GM12878 (cell line): ENCODE measurements at places on chromosomes 3 and 15. TPM values are rescaled to one million over a fixed set of nuclear protein-coding genes. Genes with fewer than 3 reads are reported as not detected.

The AP3B2 gene
- not detected in 2 replicates for total RNA-seq

The ARPP21 gene
- total RNA-seq, result not detected in 2 replicates

The CGNL1 gene
- total RNA-seq, result 0.08 and 0.10 TPM in 2 replicates

The GOLGA6L4 gene
- 1.3 TPM in 1 of 2 replicates, not detected in the other for total RNA-seq

The PLA2G4E gene
- total RNA-seq, result 0.05 and 0.11 TPM in 2 replicates

The RAD18 gene
- 25.5 and 28.3 TPM in 2 replicates for total RNA-seq

The GRM7 gene
- not detected in 2 replicates for total RNA-seq

The CCR5 gene
- 1.2 TPM in 2 replicates for total RNA-seq

The KNG1 gene
- 0.21 and 0.24 TPM in 2 replicates for total RNA-seq

The TMEM39A gene
- 35.8 and 39.0 TPM in 2 replicates for total RNA-seq

DNA sequence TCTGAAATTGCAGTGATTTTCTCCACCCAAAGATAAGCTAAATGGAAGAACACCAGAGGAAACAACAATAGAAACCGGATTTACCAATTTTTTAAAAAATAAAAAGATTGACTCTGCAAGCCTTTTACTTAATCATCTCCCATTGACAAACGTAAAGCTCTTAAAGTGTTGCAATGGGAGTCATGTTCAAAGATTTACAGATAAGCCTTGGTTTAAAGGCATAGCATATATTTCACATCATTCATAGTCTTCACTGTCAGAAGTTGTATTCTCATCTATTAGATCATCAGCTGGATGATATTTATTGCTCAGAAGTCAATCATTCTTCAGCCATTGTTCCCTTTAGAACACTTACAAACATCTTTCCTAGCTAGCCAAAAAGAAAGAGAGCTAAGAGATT, 397.6 kb downstream of the GBE1 start:
- DNase-seq, result no peak

DNA sequence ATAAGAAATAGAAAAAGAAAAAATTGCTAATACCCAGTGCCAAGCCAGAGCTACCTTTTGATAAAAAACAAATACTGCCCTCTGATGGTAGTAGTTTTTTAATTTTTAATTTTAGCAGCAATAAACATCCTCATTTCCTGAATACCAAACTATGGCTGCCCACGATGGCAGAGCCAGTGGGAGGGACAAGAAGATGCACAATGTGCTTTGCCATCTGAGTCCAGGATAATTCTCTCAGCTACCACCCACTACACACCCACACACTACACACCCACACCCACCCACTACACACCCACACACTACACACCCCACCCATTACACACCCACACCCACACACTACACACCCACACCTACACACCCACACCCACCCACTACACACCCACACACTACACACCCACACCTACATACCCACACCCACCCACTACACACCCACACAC, 17.8 kb downstream of the CEP19 start:
- DNase-seq, result no peak

DNA sequence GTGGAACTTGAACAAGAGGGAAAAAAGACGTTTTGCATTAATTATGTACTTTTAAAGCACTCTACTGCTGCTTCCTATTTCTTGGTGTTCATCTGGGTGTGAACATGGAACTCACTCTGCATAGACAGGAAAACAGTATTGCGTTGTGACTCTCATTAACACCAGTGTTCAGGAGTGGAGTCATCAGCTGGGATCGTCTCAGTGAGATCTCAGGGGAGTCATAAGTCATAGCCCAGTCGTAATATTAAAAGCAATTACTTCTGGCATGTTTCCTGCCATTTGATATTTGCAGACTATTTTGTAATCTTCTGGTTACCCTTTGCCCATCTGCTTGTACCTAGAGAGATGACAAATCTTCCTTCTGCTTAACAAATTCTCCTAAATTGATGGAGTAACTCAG, 462.0 kb upstream of the ATP11B start:
- no peak for DNase-seq

- no peak for DNase-seq
These were observed 459.0 kb upstream of the DPH6 start for GRCh38 chr15:36004891-36005490.

GRCh38 chr15:66692808-66693596, 9.0 kb upstream of the SMAD6 start:
- DNase-seq, result peak; percentile 45

- DNase-seq, result no peak
These were observed 341.4 kb downstream of the NAALADL2 start for GRCh38 chr3:175200391-175201095.

DNA sequence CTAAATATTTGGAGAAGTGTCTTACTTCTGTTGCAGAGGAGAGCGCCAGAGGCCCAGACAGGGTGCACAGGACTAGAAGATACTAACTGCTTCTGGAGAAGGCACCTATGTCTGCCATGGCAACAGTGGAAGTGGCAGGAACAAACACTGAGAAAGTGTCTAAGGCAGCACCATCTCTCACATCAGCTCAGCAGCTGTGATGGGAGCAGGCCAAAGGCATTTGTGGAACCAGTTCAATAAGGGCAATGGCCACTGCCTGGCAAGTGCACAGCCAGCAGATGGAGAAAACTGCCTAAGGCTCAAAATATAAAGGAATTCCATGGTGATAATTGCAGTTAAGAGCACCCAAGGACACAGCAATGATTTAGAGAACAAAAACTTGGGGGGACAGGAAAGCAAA, 563.0 kb upstream of the CCDC54 start:
- no peak for DNase-seq

- DNase-seq, result no peak
These were observed 16.1 kb upstream of the DCBLD2 start for GRCh38 chr3:98917608-98918007.

DNA sequence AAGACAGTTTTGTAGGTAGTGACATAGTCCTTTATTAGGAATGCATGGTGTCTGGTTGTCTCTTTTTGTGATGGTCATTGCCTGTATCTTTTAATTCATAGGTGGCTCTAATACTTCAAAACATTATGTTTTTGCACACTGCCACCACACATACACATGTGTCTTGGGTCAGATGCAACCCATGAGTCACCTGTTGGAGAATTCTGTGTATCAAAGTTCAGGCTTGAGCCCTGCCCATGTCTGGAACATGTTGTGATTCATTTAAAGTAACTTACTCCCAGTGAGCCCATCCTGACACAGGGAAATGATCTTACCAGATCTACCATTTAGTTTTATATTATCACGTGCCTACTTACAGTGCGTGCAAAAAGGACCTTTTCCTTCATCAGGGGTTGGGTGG, 142.7 kb downstream of the GHSR start:
- no peak for DNase-seq

GRCh38 chr3:168961271-168961670, 702.2 kb downstream of the MECOM start:
- no peak for DNase-seq

- peak; percentile 8 for DNase-seq
These were observed 280.4 kb downstream of the CD47 start for GRCh38 chr3:107810171-107811071.

DNA sequence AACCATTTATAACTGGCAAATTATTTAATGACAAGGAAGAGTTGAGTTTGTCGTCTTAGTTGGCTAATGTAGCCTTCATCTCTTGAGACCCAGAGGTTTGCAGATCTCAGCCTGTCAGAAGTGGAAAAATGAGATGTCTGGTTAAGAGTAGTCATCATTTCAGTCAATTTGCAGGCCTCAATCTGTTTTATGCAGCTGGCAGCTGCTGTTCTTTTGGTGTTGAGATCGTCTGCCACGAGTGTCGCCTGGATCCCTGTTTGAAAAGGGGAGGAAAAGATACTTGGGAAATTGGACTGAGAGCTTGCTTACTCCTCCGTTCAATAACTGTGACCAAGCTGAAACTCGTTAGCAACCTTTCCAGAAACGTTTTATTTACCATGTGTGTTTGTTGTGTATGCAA, 2.3 kb downstream of the PHLDB2 start:
- DNase-seq, result no peak

DNA sequence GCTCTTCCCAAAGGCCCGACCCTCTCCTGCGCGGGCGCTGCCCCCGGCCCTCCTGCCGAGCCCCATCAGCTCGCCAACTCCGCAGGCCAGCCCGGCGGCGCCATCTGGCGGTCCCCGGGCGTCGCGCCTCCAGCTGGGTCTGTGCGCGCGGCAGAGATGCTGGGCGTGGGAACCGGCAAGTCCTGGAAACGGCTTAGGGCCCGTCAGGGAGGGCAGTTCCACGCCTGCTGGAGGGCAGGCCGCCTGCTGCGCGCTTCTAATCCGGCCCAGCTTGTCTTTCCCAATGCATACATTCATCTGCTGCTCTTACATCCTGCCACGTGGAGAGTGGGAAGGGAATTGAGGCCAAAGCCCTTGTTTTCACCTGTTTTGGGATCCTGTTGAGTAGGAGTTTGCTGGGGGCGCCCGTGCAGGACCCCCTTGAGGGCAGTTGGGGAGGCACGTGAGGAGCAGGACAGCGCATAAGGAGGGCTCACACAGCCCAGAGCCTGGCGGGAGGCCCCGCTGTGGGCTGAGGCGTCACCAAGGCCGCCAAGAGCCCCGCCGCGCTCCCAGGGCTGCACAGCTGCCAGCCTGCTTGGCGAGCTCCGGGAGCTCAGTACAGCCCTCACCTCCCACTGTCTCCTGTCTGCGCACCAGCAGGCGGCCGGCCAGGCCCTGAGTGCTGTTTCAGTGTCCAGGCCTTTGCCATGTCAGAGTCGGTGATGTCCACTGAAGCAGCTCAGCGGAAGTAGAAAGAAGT, 165.6 kb downstream of the NSMCE3 start:
- no peak for DNase-seq

DNA sequence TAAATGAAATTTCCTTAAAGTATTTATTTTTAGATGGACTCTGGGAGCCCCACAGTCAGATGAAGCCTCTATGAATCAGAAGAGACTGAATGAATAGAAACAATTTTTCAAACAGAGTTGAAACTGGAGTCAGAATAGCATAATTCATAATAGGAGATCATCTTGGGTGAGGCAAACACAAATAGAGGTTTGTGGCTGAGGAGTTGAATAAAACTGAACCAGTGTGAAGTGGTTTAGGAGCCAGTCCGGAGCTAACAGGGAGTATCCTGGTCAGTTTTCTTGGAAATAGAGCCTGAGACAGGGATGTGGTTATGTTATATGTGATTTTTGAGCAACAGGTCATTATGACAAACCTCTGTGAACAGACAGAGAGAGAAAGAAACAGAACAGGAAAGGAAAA, 39.2 kb downstream of the SAMMSON start:
- no peak for DNase-seq

DNA sequence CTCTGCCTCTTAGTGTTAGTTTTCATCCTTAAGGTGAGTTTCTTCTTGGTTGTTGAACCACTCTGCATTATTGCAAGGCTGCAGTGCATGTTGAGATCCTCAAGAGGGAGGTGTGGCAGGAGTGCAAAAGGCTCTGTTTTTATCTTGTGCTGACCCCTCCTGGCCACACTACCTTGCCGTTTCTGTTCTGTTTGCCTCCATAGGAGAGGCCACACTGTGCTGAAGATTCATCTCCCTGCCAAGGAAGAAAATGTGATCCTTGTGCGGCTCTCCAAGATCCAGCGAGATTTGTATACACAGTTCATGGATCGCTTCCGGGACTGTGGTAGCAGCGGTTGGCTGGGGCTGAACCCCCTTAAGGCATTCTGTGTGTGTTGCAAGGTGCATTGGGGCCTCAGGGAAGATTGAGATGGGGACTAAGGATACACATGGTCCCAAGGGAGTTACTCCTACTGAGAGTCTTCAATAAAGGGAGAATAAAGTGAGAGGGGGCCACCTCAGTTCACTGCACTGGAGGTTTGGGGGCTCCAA, 33.0 kb upstream of the TEX264 start:
- no peak for DNase-seq

DNA sequence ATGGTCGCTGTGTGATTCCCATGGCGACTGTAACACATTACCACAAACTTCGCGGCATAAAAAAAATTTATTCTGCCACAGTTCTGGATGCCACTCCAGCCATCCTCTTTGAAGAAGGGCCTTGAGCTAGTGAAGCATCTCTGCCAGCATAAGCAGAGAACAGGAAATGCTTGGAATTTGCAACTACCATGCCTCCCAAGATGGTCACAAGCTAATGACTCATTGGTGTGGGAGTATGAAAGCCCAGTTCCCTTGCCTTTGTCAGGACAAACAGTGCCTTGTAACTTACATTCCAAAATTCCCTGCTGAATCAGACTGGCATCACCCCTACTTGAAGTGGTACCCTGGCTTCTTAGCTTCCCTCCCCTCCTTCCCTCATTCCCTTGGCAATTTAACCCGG, 129.7 kb downstream of the PROS1 start:
- DNase-seq, result no peak

GRCh38 chr3:197795200-197795599, 4.1 kb downstream of the LRCH3 start:
- no peak for DNase-seq

DNA sequence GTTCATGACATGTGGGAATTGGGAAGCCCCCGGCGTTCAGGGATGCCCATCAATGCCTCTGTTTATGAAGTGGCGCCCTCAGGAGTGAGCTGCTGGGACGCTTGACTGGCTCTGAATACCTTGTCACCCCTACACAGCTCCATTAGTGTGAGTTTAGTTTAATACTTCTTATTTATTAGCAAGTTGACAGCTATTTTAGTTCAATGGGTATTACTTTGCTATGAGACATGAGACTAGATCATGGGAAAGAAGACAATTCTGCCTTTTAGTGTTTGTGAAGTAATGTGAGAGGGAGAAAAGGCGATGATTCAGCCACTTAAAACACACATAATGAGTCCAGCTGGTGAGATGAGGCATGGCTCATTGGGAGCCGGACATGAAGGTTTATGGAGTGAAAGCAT, 678.5 kb downstream of the NR2F2 start:
- no peak for DNase-seq

GRCh38 chr3:143731776-143732175, 116.5 kb downstream of the SLC9A9 start:
- DNase-seq, result no peak

- no peak for DNase-seq
These were observed 70.3 kb downstream of the SENP2 start for GRCh38 chr3:185656321-185656840.

DNA sequence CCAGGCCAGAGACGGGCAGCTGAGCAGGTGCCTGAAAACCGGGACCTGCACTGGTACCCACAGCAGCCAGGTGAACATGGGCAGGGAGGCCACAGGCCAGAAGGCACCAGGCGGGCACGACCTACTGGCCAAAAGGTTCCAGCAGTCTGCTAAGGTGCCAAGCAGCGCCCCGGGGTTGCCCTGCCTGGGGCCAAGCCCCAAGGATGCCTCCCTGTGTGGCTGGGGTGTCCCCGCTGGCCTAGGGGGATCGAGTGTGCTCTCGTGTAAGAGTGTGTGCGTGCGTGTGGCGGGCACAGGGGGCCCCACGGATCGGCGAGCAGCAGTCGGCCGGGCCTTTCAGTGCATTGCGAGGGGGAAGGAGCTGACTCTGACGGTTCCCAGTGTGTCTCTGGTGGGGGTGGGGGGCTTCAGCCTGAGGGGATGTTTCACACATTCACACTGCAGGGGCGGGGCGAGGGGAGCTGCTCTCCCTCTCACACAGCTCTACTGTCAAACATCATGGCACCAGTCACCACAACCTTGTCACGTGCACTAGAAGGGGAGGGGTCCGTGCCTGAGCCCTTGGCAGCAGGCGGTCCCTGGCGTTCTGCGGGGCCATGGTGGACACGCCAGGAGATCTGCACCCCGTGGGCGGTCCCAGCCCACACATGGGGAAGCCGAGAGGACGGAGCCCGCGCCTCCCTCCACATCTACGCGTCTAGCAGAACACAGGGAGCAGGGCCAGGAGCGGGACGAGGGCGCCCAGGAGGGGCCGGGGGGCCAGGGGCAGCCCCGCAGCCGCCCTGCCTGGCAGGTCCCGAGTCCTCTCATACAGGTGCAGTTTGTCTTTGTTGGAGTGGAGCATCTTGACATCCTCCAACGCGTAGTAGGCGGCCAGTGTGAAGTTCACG, 44.5 kb downstream of the RGMA start:
- no peak for DNase-seq
